ENCODE measurements at places on chromosomes 16 and 17.
A peak's percentile ranks its signal among the peaks of the same experiment; 100 is the strongest.

- DNase-seq, result no peak
These were observed 5.0 kb downstream of the TSR3 start for GRCh38 chr16:1346422-1347285.

DNA sequence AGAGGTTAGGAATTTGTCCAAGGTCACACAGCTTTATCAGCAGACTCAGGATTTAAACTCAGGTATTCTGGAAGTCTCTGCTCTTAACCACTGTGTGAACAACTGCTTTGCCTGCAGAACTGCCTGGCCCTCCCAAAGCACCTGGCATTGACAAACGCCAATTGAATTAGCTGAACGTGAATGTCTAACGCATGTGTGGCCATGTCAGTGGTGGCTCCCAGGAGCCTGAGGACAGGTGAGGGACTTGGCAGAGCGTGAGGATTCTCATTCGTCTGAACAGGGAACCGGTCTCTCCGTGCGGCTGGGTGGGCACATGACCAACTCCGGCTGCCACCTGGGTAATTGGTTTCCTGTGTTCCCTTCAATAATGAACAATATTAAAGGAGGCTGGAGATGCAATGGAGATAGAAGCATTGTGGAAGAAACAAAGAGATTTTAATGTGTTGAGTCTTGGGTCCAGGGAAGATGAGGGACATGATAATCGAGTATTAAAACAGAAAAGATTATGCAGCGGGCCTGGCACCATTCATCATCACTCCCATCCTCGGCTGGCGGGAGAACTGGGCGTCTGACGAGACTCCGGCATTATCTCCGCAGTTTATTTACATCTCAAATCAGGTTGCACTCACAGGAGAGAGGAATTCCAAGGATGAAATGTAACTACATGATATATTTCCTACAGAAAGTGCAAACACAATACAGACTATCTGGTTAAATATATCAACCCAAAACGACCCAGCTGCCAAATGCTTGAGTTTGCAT is 113.5 kb downstream of the NPIPB5 start:
- no peak for DNase-seq

GRCh38 chr16:58709333-58709732 is 24.8 kb upstream of the SLC38A7 start:
- DNase-seq, result no peak

DNA sequence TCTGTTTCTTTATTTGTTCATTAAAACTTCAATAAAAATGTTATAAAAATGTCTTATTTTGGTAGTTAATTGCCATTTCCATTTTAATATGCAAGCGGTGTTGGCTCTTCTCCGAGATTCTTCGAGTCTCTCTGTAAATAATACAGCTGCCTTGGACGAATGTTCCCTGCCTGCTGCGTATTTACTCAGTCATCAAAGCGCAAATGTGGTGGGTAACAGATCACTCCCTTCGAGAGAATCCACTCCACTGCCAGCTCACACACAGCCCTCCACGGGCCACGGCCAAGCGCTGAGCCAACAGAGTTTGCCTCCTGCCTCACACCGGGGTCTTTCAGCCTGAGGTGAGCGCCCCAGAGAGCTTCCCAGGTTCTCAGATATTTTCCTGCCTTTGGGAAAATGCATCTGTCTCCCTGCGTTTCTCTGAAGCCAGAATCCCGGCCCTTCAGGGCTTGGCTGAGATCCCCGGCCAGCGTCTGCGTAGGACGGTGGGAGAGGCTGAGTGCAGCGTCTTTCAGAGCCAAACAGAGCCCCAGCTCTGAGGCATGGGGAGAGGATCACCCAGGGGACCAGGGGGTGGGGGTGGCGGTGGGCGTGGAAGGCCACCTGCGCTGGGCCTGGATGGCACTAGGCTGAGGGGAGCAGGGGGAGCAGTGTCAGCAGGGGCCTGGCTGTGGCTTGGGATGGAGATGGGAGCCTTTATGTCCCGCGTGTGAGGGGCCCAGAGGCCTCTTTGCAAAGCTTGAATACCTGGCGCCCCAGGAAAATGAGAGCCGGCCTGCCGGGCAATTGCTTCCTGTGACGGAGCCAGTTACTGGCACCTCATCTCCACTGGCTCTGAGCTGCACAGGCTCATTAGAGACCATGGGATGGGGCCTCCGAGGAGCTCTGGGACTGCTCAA is 248.7 kb downstream of the RBFOX3 start:
- no peak for DNase-seq

- DNase-seq, result no peak
These were observed 11.5 kb upstream of the ZC3H18 start for GRCh38 chr16:88558457-88559442.

- no peak for DNase-seq
These were observed 52.0 kb upstream of the SREBF1 start for GRCh38 chr17:17888821-17889220.

DNA sequence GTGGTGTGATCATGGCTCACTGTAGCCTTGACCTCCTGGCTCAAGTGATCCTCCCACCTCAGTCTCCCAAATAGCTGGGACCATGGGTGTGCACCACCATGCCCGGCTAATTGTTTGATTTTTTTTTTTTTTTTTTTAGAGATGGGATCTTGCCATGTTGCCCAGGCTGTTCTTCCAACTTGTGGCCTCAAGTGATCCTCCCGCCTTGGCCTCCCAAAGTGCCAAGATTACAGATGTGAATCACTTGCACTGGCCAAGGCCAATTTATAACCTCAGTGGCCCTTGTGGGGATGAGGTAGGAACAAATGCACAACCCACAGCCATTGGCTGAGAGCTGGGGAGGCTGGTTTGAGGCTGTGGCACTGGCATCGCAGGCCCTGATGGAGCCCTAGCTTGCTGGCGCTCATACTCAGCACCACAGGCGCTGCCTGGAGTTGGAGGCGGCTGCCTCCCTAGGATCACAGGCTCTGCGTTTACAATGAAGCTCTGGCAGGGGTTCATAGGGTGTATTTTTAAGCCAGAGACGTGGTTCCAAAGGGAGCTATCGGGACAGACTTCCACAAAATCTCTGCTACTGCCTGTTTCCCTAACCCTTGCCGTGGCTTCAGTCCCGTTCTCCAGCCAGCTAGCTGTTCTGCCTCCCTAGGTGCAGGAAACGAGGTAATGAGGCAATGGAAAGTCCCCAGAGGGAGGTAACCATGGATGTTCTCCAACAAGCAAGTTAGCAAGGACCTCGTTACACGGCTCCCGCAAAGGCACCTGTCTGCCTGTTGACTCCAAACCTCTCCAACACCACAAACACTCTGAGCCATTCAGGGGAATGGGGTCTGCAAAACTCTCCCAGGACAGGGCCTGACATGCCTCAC is 2.9 kb downstream of the ABCA3 start:
- no peak for DNase-seq

DNA sequence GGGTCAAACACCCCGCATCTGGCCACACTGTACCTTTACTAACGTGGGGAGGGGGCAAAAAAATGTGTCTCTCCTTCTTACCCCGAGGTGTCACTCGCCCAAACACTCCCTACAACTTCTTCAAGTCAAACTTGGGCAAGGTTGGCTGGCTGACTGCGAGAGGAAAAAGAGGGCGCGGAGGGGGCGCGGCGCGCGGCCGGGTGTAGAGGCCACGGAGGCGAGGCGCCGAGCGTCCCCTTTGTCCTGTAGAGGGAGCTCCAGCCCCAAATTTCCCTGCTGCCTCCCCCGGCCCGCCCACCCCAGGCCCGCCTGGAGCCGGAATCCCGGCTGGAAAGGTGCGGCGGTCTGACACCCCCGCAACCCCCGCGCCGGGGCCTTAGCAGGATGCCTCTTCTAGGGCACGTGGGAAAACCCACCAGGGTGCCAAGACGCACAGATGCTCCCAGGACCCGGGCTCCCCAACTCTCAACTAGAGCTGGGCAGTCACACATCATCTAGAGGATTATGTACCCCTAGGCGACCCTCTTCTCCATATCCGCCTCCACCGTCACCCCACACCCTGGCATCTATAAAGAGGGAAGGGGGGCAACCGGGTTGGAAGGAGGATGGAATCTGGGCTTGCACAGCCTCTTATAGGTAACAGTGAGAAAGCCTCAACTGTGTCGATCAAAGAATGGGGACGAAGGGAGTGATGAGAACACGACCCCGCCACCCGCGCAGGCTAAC is 4.2 kb downstream of the IRX3 start:
- DNase-seq, result peak; percentile 47

DNA sequence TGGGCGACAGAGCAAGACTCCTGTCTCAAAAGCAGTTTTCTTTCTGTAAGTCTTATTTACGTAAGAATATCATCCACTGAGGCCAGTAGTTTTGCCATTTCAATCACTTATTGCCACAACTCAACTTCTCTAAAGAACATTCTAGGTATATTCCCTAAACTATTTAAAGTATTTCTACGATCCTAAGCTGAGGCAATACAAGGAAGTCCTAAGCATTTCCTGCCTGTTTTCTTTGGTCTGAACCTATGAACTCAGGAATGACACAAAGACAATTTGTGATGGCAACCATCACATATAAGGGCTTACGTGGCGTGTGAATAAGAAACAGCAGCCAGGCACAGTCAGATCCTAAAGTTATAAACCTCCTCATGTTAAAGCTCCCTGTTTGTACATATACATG is 14.2 kb downstream of the USP36 start:
- DNase-seq, result no peak

GRCh38 chr17:35872196-35872980 is 3.7 kb upstream of the HEATR9 start:
- DNase-seq, result no peak

DNA sequence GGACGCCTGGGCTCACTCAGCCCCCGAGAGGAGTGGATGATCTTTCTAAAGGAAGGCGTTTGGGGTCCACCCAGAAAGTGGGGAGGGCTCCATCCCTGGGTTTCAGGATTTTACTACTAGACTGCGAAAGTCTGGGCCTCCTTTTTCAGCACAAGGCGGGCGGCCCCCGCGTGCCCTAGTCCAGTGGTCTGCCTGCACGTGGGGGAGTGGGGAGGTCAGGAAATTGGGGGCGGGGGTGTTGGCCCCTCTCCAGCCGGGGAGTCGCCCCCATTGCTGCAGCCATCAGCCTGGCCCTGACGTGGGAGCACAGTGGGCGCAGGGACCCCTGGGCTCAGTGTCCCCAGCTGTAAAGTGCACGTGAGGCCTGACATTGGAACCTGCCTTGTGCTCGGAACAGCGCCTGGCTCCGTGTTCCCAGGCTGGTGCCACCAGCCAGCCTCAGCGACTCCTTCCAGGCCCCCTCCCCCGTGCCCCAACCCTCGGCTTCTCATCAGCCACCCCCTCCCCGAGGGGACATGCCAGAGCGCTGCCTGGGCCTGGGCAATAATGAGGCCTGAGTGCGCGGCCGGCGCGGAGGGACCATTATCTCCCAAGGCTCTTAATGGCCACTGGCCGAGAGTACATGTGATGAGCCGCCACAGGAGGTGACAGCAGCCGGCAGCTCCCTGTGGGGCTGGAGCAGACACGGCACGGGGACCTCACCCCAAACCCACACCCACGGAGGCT is 2.4 kb upstream of the C1QTNF8 start:
- DNase-seq, result no peak

- no peak for DNase-seq
These were observed 35.7 kb downstream of the RAI1 start for GRCh38 chr17:17716837-17717523.

GRCh38 chr16:36336-36984 is 16.9 kb downstream of the POLR3K start:
- DNase-seq, result no peak

DNA sequence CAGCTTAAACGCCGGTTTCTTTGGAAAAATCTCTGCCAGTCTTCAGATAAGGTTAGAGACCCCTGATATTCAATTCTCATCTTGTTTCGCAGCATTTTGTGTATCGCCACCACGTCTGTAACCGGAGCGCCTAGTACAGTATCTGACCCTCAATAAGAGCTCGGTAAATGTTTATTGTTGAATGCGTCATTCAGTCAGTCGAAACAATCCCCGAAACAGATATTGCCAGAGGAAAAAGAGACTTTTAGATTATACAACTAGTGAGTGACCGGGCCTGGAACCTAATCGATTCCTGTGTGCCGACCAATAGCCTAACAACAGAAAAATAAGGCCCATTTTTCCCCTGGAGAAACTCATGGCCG is 626 bp downstream of the PELP1 start:
- DNase-seq, result no peak

GRCh38 chr16:65916995-65917394 is 449.5 kb upstream of the CDH5 start:
- no peak for DNase-seq

GRCh38 chr16:85246973-85247372 is 134.7 kb upstream of the CIBAR2 start:
- no peak for DNase-seq

GRCh38 chr16:28189245-28189644 is 22.5 kb downstream of the XPO6 start:
- peak; percentile 39 for DNase-seq

GRCh38 chr16:74070237-74070636 is 226.4 kb upstream of the PSMD7 start:
- no peak for DNase-seq

DNA sequence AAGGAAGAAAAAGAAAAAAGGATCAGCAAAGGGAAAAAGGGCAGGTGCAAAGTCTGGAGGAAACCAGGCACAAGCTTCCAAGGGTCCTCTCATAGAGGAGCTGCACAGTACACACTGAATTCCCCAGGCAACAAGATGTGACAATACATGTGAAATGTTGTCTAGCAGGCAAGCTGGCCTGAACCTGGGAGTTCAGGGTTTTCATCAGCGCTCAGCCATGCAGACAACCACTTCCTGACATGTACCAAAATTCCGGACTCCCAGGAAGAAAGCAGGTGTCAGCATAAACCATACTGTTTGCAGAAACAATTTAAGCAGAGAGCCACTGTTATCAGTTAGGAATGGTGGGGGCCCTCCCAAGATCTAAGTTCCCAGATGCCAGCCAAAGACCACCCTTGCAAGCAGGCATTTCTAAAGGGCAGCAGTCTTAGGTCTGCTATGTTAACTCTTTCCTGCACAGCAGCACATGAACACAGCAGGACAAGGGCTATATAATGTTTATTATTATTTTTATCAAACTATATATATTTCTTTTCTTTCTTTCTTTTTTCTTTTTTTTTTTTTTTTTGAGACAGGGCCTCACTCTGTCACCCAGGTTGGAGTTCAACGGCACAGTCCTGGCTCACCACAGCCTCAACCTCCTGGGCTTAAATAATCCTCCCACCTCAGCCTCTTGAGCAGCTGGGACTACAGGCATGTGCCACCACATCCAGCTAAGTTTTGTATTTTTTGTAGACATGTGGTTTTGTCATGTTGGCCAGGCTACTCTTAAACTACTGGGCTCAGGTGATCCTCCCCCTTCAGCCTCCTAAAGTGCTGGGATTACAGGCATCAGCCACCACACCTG is 10.1 kb downstream of the TK2 start:
- DNase-seq, result no peak

DNA sequence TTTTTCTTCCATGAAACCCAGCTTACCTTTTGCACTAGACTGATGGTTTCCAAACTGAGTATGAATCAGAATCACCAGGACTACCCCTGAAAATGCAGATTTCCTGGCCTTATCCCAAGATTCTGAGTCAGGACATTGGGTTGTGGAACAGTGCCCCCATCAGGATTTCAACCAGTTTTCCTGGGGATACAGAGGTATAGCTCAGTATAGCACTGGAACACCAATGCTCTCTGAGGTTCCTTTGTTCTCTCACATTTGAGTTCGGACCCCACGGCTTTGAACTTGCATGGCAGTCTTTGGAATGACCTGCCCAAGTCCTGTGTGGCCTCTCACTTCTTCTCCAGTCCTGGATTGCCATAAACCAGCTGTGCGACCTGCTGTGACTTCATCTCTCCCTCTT is 12.8 kb upstream of the CCL8 start:
- no peak for DNase-seq
